ENCODE measurements at places on chromosomes 3 and 15.

DNA sequence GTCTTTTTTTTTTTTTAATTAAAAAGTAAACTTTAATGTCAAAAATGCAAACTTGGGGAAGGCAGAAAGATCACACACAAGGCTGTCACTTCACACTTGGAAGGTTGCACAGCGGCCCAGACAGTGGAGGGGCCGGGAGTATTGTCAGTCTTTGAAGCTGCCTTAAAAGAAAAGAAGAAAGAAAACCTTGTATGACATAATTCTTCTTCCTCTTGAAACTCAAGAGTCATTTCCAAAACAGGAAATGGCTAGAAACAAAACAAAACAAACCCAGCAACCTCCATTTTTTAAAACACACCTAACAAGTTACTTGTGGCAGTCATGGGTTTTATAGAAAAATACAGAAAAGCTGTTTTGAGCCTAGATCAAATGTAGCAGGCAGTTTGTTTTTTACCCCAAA is 68.1 kb upstream of the MAGI1 start:
- DNase-seq = no peak

- DNase-seq = no peak
These were observed 46.9 kb downstream of the COMMD2 start for GRCh38 chr3:149705416-149705815.

GRCh38 chr3:38731522-38731921 is 82.0 kb upstream of the SCN5A start:
- DNase-seq = no peak

- no peak for DNase-seq
These were observed 201.5 kb upstream of the IL12A start for GRCh38 chr3:159787178-159787574.

- DNase-seq = no peak
These were observed 129.5 kb upstream of the STT3B start for GRCh38 chr3:31403197-31403596.

DNA sequence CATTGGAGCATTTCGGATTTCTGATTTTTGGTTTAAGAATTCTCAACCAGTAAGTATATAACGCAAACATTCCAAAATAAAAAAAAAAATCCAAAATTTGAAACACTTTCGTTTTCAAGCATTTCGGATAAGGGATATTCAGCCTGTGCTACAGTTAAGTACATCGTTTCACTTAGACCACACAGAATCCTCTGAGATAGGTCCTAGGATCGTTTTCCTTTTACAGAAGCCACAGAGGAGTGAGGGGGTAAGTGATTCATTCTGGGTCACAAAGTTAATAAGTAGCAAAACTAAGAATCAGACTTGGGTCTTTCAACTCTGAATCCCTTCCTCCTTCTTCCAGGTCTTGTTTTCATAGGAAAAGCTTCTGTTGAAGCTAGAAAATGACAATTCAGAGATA is 249.3 kb downstream of the BBX start:
- peak; percentile 83 for DNase-seq

GRCh38 chr3:37162501-37163245 is 11.7 kb downstream of the LRRFIP2 start:
- DNase-seq = no peak

GRCh38 chr3:194212845-194213331 is 76.9 kb downstream of the HES1 start:
- DNase-seq = no peak
